ENCODE measurements at places on chromosomes 2 and 18.
A peak's percentile ranks its signal among the peaks of the same experiment; 100 is the strongest.

DNA sequence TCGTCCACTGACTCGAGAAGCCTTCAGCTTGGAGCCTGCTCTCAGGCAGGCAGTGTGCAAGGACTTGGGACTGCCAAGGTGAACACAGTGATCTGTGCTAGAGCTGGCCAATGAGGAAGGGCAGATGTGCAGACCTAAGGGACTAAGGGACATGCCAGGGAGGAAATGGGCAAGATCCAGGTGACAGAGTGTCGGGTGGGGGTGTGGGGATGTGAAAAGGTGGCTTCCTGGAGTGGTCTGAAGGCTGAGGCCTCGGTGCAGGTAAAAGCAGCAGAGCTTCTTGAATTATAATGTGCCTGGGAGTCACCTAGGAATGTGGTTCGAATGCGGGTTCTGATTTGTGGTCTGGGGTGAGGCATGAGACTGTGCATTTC lies 42.0 kb downstream of the STEAP3 start:
- DNase-seq: no peak

- peak; percentile 75 for DNase-seq
These were observed 56.5 kb upstream of the ERBB4 start for GRCh38 chr2:212595036-212595654.

DNA sequence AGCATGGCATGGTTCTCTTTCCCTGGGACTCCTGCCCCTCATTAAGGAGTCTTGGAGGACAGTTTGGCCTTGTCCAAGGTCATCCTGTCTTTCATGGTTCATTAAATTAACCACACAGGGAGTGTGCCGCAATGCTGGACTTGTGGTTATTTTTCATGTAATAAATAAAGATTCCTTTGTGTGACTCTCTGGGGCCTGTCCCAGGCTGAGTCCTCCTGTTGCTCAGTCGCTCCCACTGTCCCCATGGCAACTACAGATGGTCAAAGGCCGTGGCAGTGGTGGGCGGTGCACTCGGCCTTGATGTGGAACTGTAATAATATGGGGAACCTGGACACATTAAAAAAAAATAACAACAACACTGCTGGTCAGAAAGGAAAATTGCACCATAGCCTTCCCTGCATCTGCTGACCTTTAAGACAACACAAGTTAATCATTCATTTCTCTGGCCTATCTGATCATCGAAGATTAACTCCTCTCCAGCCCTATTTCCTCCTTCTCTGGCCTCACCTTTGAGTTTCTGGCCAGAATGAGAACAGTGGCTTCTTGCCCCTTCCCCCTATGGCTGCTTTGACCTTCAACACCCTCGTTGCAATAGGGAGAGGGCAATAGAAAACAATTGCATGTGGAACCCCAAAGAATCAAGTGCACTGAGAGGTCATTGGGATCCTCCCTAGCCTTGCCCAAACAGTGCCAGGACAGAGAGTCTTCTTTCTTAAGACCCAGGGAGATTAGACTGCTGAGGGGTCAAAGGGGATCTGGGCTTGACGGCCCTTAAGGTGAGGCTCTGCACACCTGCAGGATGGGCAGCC lies 44.7 kb downstream of the PSD4 start:
- DNase-seq: no peak

DNA sequence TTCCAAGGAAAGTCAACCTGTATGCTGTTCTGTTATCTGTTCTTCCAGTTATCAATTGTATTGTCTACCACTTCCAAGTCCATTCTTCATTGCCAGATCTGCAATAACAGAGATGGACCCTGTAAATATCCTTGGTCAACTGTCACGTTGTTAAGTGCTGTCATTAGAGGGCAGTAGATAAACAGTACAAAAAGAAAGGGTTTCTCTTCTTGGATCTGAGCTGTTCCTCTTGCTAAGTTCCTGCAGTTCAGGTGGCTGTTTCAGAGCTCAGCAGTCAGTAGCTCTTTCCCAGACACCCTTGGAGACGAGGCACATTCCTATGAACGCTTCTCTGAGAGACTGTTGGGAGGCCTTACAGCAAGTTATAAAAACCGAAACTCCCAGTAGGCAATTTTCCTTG lies 957.1 kb upstream of the CHAC2 start:
- peak; percentile 7 for DNase-seq

- no peak for DNase-seq
These were observed 190.6 kb downstream of the TPGS2 start for GRCh38 chr18:36638224-36638623.

GRCh38 chr2:240183875-240184590 lies 43.6 kb upstream of the OTOS start:
- DNase-seq: no peak

- DNase-seq: no peak
These were observed 554.6 kb downstream of the DSC3 start for GRCh38 chr18:30487962-30488361.

GRCh38 chr18:9494778-9495331 lies 19.5 kb downstream of the RALBP1 start:
- no peak for DNase-seq

DNA sequence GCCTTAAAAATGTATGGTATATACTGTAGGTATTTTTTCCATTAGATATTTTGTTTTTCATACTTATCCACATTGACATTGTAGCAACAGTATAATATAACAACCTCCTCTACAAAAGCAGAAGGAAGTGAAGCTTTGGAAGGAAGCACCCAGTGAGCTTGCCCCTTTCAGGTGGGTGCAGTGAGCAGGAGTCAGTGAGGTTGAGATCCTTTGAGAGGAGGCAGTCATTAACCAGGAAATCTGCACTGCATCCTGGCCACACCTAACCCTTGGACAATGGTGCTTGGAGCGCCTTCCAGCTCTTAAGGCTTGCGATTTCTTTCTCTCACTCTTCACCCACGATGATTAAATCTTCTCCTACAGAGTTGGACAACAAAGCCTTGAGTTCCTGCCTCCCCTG lies 13.9 kb downstream of the IL37 start:
- DNase-seq: no peak

DNA sequence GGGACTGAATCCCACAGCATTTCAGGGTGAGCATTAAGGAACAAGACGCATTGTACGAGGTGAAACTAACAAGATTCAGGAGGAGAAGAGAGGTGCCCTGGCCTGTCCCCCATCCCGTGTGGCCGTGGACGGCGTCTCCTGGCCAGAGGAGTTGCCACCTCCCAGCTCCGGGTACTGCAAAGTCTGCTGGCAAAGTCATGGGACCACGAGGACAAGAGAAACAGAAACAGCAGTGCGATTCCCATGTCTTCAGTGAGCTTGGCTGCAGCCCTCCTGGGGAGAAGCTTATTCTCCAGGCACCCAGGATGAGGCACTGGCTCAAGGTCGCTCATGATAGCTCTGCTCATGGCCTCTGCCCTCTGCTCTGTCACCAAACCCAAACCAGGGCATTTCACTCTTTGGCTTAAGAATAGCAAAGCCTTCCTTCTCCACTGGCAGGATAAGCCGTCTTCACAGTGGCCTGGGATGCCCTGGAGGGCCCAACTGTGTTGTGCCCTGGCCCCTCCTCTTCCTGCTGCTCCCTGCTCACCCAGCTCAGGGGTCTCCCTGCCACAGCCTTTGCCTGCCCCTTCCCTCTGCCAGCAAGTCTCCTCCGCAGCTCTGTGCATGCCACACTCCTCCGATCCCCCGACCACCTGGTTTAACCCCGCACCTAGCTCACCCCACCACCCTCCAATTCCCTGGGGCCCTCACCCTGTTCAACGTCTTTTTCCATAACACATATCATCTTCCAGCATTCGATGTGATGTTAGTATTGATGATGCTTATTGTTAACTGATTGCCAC lies 144.8 kb downstream of the PXDN start:
- no peak for DNase-seq
